ENCODE measurements at places on chromosomes 2 and 18.

DNA sequence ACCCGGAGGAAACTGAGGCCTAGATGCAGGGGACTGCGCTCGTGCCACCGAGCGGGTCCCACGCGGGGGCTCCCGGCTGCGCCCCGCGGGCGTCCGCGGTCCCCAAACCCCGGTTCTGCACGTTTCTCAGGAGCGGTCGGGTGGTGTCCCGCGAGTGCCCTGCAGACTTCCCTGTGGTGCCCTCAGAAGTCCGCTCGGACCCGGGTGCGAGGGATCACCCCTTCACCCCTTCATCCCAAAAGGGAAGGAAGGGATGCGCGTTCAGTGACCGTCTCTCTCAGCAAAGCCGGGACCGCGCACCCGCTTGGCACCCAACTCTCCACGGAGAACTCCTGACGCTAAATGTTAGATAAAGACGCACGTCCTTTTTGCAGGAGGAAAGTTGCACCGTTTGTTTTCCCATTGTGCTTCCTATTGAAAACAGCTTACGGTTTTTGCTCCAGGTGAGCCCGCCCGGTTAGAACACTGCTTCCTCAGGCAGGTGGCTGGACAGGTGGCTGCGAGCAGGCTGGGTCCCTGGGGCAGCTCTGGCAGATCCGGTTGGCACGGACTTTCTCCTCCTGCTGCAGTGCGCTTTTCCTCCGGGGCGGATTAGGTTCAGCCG, 779 bp downstream of the DGKD start:
- DNase-seq = no peak

- no peak for DNase-seq
These were observed 221.4 kb upstream of the ST6GAL2 start for GRCh38 chr2:107107351-107107750.

- no peak for DNase-seq
These were observed 63.5 kb upstream of the FN1 start for GRCh38 chr2:215499331-215499730.

GRCh38 chr18:13623348-13623747, 103.0 kb downstream of the FAM210A start:
- DNase-seq = no peak

DNA sequence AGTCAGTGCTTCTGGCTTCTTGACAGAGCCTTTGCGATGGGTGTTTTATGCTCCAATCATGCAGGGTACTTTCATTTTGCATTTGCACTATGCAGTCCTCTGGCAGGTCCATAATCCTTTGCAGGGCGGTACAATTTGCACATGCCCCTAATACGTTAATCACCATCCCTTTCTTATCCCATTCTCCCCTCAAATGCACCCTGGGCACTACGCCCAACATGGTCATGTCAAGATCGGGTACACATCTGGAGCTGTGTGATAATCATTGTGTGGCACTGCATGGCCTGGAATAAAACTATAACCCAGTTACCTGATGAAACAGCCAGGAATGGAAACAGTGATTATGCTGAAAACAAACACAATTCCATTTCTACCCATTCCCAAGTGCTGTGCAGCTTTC, 27.7 kb downstream of the LOXHD1 start:
- no peak for DNase-seq

DNA sequence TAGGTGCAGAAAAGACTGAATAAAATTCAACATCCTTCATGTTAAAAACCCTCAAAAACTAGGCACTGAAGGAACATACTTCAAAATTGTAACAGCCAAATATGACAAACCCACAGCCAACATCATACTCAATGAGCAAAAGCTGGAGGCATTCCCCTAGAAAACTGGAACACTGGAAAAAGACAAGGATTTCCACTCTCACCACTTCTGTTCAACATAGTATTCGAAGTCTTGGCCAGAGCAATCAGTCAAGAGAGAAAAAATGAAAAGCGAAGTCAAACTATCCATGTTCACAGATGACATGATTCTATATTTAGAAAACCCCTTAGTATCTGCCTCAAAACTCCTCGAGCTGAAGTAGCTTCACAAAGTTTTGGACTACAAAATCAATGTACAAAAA, 282.3 kb downstream of the PID1 start:
- no peak for DNase-seq

DNA sequence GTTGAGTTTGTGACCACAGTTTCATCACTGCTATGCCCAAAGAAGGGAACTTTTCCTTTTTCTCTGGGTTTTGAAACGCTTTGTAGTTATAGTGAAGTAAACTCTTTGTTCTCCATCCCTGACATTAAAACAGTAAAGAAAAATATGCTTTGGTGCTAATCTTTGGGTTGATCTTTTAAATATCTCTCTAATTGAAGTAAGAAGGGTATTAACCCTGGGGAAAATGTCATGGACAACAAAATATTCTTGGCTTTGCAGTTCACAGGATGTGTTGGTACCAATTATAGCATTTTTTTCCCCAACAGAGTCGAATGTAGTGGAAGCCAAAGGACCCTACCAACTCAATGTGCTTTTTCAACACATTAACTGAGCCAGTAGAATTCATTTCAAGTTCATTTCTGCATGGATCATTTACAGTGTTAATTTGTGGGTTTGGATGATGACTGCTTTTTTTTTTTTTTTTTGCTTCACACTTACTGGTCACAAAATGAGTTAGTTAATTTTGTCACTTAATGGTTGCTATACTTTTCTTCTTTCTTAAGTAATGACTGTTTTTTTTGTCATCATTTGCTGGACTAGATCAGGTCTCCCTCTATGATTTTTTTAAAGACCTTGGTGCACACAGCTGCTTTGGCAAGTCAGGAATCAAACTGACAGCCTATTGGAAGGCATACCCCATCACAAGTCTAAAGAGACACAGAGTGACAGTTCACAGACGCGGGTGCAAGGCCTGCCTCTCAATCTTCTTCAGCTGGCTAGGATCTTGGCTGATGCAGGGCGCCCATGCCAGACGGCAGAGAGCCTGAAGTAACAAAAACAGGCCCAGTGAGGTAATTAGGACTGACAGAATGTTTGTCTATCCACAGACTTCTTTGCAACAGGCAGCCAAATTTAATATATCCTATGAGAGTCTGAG, 98.8 kb upstream of the MMADHC start:
- DNase-seq = no peak

- DNase-seq = no peak
These were observed 9.0 kb downstream of the ALKAL2 start for GRCh38 chr2:278927-279320.

DNA sequence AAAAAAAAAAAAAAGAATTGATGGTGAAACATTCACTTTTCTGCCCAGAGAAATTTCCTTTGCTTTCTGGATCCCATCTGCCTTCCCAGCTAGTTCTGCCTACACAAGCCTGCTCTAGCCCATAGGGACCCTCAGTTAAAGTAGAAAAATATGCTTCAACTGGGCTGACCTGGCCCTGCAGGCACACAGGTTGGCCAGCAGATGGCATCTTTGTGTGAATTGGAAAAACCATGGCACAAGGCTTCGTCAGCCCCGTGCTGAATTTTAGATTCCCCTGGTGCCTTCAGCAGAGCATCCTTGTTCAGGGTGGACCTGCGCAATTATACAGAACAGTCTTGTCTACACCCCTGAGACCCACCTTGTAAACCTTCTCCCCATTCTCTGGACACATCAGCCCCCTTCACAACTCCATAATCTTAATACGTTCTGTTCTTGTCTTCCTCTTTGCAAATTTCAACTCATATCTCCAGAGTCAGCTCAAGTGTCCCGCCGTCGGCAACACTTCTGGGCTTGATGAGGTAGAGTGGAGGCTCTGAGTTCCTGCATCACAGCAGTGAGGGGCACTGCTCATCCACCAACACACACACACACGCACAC, 114.5 kb downstream of the INSIG2 start:
- DNase-seq = no peak

- no peak for DNase-seq
These were observed 180.3 kb upstream of the ETAA1 start for GRCh38 chr2:67216881-67217280.

DNA sequence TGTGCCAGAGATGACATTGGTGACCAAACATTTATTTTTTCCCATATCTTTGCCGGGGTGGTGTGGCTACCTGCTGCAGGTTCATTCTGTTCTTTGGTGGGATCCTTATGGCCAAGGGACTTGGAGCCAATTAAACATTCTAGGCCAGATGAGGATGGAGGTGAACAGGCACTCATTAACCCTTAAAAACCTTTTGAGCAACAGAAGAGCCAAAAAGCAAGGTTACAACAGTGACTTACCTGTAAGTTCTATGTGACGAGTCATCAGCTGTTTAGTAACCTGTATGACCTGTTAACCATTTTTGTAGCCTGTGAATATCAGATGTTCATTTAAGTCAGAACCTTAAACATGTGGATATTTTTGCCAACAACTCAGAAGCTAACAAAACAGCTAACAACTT, 105.6 kb downstream of the XRCC5 start:
- DNase-seq = no peak

- no peak for DNase-seq
These were observed 209.6 kb downstream of the PARD3B start for GRCh38 chr2:204754898-204755297.

- no peak for DNase-seq
These were observed 121.7 kb upstream of the PPP1CB start for GRCh38 chr2:28629910-28630309.

All from activated gamma-delta T cell (primary cell).